C1 segment of cervical spinal cord (tissue), 14 donors: ENCODE measurements at places on chromosomes 3 and 15.

- no peak for DNase-seq
Observed at GRCh38 chr3:140465988-140466387, 211.9 kb upstream of the TRIM42 start.

DNA sequence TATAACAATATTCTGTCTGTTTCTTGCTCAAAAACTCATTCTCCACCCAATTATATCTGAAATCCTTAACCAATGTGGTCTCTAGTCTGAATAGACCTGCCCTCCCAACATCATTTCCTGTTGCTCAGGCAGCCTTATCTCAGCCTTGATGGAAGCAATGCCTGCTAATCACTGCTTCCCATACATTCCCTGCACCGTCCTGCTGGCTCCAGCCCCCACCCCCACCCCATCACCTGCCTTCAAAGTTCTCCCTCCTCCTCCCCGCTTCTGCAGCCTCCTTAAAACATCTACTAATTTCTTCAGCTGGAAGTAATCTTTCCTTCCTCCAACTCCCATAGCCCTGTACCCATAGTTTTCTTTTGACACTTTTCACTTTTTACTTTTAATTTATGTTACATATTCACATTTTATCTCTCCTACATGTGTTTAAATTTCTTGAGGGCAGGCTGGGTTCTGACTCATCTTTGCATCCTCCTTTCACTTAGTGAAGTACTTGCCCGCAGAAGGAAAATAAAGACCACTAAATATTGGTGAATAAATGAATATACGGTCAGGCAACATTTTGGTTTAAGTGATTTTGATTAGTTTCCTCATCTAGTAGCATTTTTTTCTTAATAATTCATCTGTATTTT lies 98.2 kb downstream of the MEIS2 start:
- DNase-seq: no peak

- DNase-seq: no peak
Observed at GRCh38 chr3:94735354-94735753, 672.5 kb downstream of the NSUN3 start.

GRCh38 chr3:63441262-63441661 lies 163.2 kb downstream of the SYNPR start:
- no peak for DNase-seq

DNA sequence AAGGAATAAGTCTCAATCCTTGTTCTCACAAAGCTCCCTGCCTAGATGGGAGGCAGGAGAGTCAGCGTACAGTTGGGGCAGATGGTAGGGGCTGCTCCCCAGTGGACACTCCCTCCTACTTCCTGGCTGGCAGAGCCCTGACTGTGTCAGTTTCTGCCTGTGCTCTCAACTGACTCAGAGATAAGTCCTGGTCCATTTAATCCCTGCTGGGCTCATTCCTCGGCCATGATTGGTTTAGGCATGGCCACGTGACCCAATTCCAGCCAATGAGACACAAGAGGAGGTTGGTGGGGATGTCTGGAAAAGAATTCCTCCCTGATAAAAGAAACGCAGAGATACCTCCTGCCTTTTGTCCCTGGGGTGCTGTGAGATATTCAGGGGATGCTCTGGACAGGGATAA lies 118.1 kb upstream of the SLC6A11 start:
- no peak for DNase-seq

- no peak for DNase-seq
Observed at GRCh38 chr3:80213086-80213485, 445.3 kb upstream of the ROBO1 start.

DNA sequence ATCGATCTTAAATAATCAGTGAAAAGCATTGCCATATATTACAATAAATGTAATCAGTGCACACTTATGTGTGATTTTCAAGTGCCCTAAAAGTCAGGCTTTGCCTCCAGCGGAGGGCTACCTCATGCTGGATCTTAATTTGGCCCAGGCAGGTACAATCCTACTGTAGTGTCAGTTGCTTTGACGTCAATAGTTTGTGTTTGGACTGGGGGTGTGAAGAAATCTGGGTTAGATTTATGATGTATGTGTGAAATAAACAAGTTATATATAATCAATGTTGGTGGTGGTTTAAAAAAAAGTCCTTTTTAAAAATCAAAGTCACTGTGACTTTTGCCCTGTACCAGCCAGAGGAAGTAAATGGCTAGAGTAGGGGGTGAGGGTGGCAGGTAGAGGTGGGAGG lies 14.0 kb upstream of the RASGRP1 start:
- no peak for DNase-seq

DNA sequence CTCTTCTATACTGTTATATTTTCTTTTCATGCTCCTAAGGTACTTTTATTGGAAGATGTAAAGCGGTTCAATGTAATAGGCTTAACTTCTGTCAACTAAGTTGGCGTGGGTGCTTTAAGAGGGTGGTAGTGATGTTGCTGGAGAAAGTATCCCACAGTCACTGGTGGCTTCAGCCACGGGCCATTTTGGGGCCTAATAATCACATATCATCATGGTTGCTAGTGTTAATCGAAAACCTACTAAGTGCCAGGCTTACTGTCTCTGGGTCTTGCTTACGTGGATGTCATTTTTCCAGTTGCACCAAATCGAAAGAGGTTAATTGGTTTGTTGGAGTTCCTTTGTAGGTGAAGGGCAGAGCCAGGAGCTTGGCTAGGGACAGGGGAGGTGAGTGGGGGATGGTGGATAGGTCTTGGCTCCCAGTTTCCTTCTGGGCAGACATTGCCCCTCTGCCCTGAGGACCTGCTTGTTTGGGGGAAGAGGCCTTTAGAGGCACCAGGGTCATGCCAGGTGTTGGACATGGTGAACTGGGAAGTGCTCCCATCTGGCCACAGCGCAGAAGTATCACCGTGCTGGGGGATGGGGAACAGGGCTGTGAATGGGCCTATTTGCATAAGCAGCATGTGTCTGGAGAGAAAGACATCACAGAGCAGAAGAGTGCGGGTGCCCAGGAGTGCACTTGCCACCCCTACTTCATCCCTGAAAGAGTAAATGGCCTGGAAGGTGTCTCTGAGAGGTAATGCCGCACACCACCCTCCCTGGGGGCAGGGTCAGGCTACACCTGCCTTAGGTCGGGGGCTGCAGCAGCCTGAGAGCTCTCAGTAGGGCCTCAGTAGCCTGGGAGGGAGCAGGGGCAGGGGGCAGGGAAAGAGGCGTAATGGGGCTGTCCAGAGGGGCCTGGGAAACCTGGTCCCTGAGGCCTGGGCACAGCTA lies 62.4 kb upstream of the POLG start:
- DNase-seq: no peak

- DNase-seq: no peak
Observed at GRCh38 chr3:22377421-22377820, 626.4 kb upstream of the ZNF385D start.

GRCh38 chr3:54900838-54901591 lies 26.8 kb downstream of the LRTM1 start:
- DNase-seq: no peak

- no peak for DNase-seq
Observed at GRCh38 chr3:108133048-108133369, 42.2 kb upstream of the CD47 start.

- no peak for DNase-seq
Observed at GRCh38 chr3:29333576-29333975, 52.7 kb downstream of the RBMS3 start.
